Naive B cell (primary cell): ENCODE measurements at places on chromosomes 6 and 20. TPM values are rescaled to one million over a fixed set of nuclear protein-coding genes. Genes with fewer than 3 reads are reported as not detected.

KCNG1 gene
- 121 TPM for polyA plus RNA-seq

DNA sequence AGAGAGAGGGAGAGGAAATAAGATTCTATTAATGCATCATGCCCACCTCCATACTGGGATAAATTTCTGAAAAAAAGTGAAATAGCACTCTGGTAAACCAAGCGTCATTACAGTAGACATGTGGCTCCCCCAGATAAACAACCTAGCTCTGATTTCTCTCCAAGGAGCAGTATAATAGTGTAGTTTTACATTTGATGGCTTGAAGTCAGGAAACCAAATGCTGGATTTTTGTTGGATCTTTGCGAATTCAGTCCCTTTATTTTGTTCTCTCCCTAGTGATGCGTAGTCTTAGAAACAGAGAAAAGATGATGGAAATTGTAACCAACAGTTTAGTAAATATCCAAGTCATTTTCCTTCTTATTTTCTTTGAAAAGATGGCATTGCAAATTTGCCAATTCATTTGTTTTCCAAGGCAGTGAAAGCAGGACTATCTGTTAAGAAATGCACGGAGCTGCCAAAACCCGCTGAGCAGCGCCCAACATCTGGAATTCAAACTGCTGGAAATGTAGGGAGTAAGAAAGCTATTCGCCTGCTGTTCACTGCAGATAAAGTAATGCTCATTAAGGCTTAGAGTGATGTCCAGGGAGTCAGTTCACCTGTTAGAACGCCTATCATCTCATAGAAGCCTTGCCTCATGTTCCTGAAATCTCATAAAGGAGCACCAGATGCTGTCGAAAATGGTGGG is 85.7 kb upstream of the DOK5 start:
- no peak for DNase-seq
- H3K4me1 ChIP-seq = no peaks in the 10 kb centered on the region
- H3K4me3 ChIP-seq = no peak overlapping the region
- H3K27me3 ChIP-seq = no peaks in the 10 kb centered on the region

GRCh38 chr20:33753763-33754162 is 22.0 kb downstream of the ZNF341 start:
- H3K27ac ChIP-seq = no peak overlapping the region
- no peak overlapping the region for H3K4me3 ChIP-seq
- peaks cover 4% of the 10 kb centered on the region for H3K4me1 ChIP-seq
- DNase-seq = no peak
- H3K27me3 ChIP-seq = no peaks in the 10 kb centered on the region

DNA sequence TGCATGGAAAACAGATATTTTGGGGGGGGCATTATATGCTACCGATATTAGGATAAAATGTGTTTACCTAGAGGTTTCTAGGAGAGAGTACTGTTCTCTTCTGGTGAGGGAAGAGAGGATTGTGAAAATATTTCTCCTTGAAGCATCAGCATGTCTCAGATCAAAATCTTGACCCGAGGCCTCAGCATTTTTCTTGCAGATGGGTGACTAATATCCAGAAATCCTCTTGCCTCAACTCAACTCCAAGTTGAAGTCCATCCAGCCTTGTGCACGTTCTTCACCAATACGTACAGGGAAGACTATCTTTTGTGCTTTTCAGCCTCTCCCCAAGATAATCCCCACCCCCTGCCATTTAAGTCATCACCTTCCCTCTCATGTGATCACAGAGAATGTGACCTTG is 59.5 kb downstream of the PRND start:
- H3K27ac ChIP-seq = peak overlapping the region; percentile 40
- peaks cover 23% of the 10 kb centered on the region for H3K36me3 ChIP-seq
- no peaks in the 10 kb centered on the region for H3K27me3 ChIP-seq
- DNase-seq = no peak

GRCh38 chr6:26088344-26088743 is 1.1 kb downstream of the HFE start:
- no peaks in the 10 kb centered on the region for H3K27me3 ChIP-seq
- H3K36me3 ChIP-seq = peaks cover 14% of the 10 kb centered on the region
- peaks cover 61% of the 10 kb centered on the region for H3K4me1 ChIP-seq
- DNase-seq = no peak
- peak overlapping the region; percentile 89 for H3K27ac ChIP-seq

GRCh38 chr20:44460795-44461141 is 14.9 kb upstream of the TTPAL start:
- H3K27me3 ChIP-seq = no peaks in the 10 kb centered on the region
- no peak overlapping the region for H3K4me3 ChIP-seq
- H3K4me1 ChIP-seq = no peaks in the 10 kb centered on the region
- no peaks in the 10 kb centered on the region for H3K36me3 ChIP-seq
- H3K27ac ChIP-seq = no peak overlapping the region

DNA sequence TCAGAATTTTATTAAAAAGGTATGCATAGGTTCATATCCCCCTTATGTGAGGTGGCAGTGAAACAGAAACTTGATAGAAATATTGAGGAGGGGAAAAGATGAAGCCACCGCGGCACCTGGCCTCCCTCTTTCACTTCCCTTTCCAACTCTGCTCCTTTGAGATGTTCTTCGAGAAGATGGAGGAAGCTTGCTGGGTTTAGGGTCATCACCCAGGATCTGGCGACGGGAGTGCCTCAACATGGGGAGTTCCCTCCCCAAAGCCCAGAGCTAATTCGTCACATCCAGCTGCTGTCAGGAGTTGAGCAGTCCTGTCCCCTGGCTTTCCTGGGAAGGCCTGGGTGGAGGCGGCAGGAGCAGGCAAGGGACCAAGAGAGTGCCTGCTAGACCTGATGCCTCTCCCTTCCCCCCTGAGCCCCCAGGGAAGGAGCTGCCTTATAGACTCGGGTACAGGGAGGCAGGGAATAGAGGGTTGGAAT is 29.1 kb downstream of the RREB1 start:
- peak; percentile 80 for DNase-seq
- H3K4me1 ChIP-seq = peaks cover 67% of the 10 kb centered on the region
- H3K27me3 ChIP-seq = no peaks in the 10 kb centered on the region
- peak overlapping the region; percentile 97 for H3K27ac ChIP-seq

DNA sequence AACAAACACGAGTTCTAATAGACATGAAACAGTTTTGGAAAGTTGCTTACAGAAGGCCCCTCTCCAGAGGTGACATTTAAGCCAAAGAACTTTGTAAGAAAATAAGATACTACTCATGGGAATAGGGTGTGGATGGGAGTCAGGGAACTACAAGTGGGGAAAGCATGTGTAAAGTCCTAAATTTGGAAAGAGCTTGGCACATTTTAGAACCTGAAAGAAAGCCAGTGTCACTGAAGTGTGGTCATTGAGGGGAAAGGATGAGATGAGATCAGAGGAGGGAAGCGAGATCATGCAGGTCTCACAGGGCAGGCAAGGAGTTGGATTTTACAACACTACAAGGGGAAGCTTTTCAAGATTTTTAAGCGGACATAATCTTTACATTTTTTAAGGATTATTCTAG is 38.0 kb downstream of the VGLL2 start:
- H3K27ac ChIP-seq = no peak overlapping the region
- no peaks in the 10 kb centered on the region for H3K4me1 ChIP-seq
- no peak overlapping the region for H3K4me3 ChIP-seq
- H3K36me3 ChIP-seq = no peaks in the 10 kb centered on the region
- DNase-seq = no peak

- peaks cover 14% of the 10 kb centered on the region for H3K4me1 ChIP-seq
- peak overlapping the region; percentile 9 for H3K27ac ChIP-seq
- no peak for DNase-seq
- H3K36me3 ChIP-seq = no peaks in the 10 kb centered on the region
These were observed 4.5 kb downstream of the SUN5 start for GRCh38 chr20:32999603-33000250.
